ACHN (cell line): ENCODE measurements at places on chromosomes 3 and 15.

DNA sequence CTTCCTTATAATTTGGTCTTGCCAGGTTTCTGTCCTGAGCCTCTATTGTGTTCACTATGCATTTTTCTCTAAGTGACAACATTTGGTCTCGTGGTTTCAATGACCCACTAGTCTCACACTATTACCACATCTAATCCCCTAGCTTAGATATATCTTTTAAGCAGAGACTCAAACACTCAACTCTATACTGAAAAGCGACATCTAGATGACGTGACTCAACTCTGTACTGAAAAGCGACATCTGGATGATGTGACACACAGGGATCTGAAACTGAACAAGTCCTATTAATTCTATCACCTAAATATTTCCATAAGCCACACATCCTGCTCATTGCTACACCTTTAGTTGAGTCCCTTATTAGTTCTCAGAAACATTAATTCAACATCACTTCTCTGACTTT, 141.7 kb upstream of the MBNL1 start:
- DNase-seq: no peak

GRCh38 chr3:143122608-143123352, 3.2 kb downstream of the CHST2 start:
- no peak for DNase-seq

DNA sequence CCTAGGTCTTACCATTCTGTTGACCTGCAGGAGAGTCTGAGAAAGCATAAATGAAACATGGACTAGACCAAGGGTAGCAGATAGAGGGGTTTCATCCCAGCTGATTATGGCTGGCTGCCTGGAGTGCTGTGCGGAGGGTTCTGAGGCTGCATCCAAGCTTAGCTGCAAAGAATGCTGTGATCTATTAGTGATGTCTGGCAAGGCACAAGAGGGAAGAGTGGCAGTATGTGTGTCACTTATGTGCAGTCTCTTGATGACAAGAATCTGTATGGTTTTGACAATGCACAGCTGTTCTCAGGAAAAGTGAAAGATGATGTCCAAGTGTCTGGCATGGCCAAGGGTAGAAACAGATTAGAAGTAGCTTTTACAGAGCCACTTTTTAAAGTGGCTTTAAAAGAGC, 54.3 kb downstream of the SLC6A11 start:
- DNase-seq: no peak

GRCh38 chr15:64343841-64344240, 12.1 kb downstream of the CSNK1G1 start:
- DNase-seq: no peak

DNA sequence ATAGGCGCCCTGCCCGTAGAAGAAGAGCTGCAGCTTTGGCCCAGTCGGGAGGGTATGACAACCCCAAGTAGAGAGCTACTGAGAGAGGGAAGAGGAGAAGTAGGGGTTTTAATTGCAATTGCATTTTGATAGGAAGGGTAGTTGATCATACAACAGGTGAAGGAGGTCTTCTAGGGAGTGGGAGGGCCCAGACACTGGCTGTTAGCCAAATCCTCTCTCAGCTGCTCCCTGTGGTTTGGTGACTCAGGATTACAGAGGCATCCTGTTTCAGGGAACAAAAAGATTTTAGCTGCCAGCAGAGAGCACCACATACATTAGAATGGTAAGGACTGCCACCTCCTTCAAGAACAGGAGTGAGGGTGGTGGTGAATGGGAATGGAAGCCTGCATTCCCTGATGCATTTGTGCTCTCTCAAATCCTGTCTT, 408.9 kb upstream of the THBS1 start:
- peak; percentile 97 for DNase-seq

GRCh38 chr3:192826214-192827006, 91.2 kb downstream of the MB21D2 start:
- DNase-seq: no peak

- no peak for DNase-seq
Measured at GRCh38 chr3:43506644-43507043, 115.2 kb downstream of the ANO10 start.

- DNase-seq: no peak
Measured at GRCh38 chr15:71462638-71463037, 347.4 kb downstream of the THSD4 start.

- no peak for DNase-seq
Measured at GRCh38 chr3:157752956-157753786, 250.0 kb upstream of the VEPH1 start.

DNA sequence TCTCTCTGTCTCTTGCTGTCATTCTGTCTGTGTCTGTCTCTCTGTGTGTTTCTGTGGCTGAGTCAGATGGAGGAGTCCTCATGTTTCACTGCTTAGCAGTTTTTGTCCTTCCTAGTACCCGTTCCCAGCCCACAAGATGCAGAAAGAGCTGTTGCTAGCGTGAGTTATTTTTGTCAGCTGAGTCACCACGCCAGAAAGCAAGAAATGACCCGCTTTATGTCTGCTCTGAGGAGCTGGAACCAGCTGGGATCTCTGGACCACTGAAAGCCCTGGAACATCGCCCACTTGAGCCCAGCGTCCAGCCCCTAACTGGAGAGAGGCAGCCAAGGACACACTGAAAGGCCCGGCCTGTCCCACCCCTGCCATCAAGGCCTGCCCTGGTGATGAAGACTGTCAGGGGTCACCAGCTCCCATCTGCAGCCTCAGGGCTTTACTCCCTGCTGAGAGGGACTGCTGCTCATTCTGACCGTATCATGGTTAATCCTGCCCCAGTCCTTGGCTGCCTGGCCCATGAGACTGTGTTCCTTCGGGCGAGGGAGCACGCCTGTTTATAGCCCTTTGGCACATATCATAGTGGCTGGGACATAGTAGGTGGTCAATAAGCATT, 101.7 kb upstream of the TPM1 start:
- DNase-seq: peak; percentile 63
